ENCODE measurements at places on chromosomes 2 and 18.

GRCh38 chr2:176821350-176821749, 391.2 kb upstream of the HNRNPA3 start:
- no peak overlapping the region for H3K4me3 ChIP-seq
- no peaks in the 10 kb centered on the region for H3K36me3 ChIP-seq
- no peaks in the 10 kb centered on the region for H3K27me3 ChIP-seq
- no peak overlapping the region for H3K27ac ChIP-seq
- peaks cover 29% of the 10 kb centered on the region for H3K4me1 ChIP-seq

GRCh38 chr2:12577091-12577490, 139.6 kb upstream of the TRIB2 start:
- peaks cover 15% of the 10 kb centered on the region for H3K4me1 ChIP-seq
- no peak overlapping the region for H3K27ac ChIP-seq
- H3K27me3 ChIP-seq, result no peaks in the 10 kb centered on the region
- DNase-seq, result no peak
- no peaks in the 10 kb centered on the region for H3K36me3 ChIP-seq
- no peak overlapping the region for H3K4me3 ChIP-seq

DNA sequence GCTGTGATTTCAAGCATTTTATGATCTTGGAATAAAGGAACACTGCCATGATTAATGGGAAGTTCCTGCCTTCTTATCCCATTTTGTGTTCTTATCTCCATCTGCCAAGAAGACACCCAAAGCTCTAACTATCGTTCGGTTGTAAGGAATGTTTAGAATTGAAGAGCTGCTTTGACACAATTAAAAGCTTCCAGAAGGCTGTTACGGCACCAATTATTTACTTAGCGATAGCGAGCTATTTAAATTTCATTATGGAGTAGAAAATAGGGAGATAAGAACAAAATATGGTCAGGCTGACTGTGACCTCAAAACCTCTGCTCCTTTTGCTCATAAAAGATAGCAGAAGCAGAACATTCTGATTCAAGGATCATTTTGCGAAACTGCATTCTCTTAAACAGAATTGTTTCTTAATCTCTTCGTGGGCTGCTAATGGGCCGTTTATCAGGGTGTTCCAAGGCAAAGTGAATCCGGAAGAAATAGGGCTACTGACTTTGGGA, 101.6 kb downstream of the SLC4A3 start:
- no peak overlapping the region for H3K4me3 ChIP-seq
- no peak for DNase-seq
- H3K27me3 ChIP-seq, result no peaks in the 10 kb centered on the region

GRCh38 chr2:238128534-238129001, 9.9 kb upstream of the KLHL30 start:
- H3K4me3 ChIP-seq, result no peak overlapping the region
- no peaks in the 10 kb centered on the region for H3K36me3 ChIP-seq

GRCh38 chr2:170455617-170456426, 259.3 kb upstream of the SP5 start:
- peaks cover 5% of the 10 kb centered on the region for H3K27me3 ChIP-seq
- H3K27ac ChIP-seq, result no peak overlapping the region
- H3K4me3 ChIP-seq, result no peak overlapping the region
- no peak for DNase-seq

- DNase-seq, result no peak
- H3K4me3 ChIP-seq, result peak overlapping the region; percentile 73
- H3K27me3 ChIP-seq, result peaks cover 15% of the 10 kb centered on the region
- no peak overlapping the region for H3K27ac ChIP-seq
- peaks cover 44% of the 10 kb centered on the region for H3K36me3 ChIP-seq
- peaks cover 70% of the 10 kb centered on the region for H3K4me1 ChIP-seq
Measured at GRCh38 chr2:219569041-219569440, 2.3 kb downstream of the OBSL1 start.

GRCh38 chr2:15023221-15023620, 390.7 kb downstream of the LRATD1 start:
- H3K36me3 ChIP-seq, result no peaks in the 10 kb centered on the region
- no peaks in the 10 kb centered on the region for H3K27me3 ChIP-seq
- H3K27ac ChIP-seq, result no peak overlapping the region
- H3K4me1 ChIP-seq, result peaks cover 4% of the 10 kb centered on the region

DNA sequence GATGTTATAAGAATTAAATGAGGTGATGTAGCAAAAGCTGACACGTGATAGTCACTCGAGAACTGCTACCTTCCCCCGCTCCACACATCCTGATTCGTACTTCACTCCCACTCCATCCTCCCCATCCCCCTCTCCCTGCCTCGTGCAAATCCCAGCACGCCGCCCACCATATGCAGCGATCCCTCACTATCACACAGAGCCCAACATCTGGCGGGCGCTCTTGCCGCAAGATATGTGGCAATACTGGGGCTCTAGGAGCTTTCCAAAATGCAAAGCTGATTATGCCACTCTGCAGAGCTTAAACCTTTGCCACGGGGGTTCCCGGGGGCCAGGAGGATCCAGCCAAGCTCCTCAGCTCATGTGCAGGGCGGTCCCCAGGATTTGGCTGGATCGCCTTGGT, 37.4 kb downstream of the DNMT3A start:
- H3K36me3 ChIP-seq, result peaks cover 5% of the 10 kb centered on the region
- H3K27me3 ChIP-seq, result no peaks in the 10 kb centered on the region
- H3K27ac ChIP-seq, result peak overlapping the region; percentile 42
- no peak for DNase-seq

DNA sequence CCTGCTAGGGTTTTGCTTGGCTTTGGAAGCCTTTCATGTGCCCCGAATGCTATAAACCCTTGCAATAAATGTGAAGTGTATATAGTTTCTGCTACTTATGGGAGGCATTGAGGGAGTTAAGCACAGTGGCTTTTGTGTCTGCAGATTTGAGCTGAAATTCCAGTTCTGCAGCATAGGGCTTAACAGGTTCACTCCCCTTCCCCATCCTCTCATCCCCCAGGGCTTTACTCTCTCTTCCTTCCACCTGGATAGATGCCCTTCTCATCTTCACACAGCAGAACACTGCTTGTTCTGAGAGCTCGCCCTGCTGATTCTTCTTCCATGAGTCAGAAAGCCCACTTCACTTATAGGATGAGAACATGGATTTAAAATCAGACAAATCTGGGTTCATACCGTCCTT, 37.2 kb downstream of the SOX11 start:
- DNase-seq, result no peak
- H3K36me3 ChIP-seq, result peaks cover 32% of the 10 kb centered on the region
- no peak overlapping the region for H3K4me3 ChIP-seq
- no peaks in the 10 kb centered on the region for H3K27me3 ChIP-seq
- H3K27ac ChIP-seq, result no peak overlapping the region

GRCh38 chr2:109719871-109720270, 74.2 kb upstream of the RGPD5 start:
- peaks cover 7% of the 10 kb centered on the region for H3K36me3 ChIP-seq
- no peak overlapping the region for H3K27ac ChIP-seq
- no peaks in the 10 kb centered on the region for H3K27me3 ChIP-seq
- peaks cover 5% of the 10 kb centered on the region for H3K4me1 ChIP-seq
- no peak for DNase-seq
- no peak overlapping the region for H3K4me3 ChIP-seq

GRCh38 chr2:228767196-228767595, 503.9 kb downstream of the PID1 start:
- no peaks in the 10 kb centered on the region for H3K27me3 ChIP-seq
- H3K4me1 ChIP-seq, result no peaks in the 10 kb centered on the region
- H3K27ac ChIP-seq, result no peak overlapping the region
- H3K4me3 ChIP-seq, result no peak overlapping the region

- H3K4me3 ChIP-seq, result no peak overlapping the region
- no peak overlapping the region for H3K27ac ChIP-seq
- DNase-seq, result no peak
- no peaks in the 10 kb centered on the region for H3K4me1 ChIP-seq
- H3K36me3 ChIP-seq, result no peaks in the 10 kb centered on the region
- H3K27me3 ChIP-seq, result no peaks in the 10 kb centered on the region
Measured at GRCh38 chr2:201542291-201542690, 90.8 kb downstream of the STRADB start.

- peaks cover 13% of the 10 kb centered on the region for H3K4me1 ChIP-seq
- no peak overlapping the region for H3K4me3 ChIP-seq
- H3K27me3 ChIP-seq, result no peaks in the 10 kb centered on the region
- no peak overlapping the region for H3K27ac ChIP-seq
- no peak for DNase-seq
- H3K36me3 ChIP-seq, result peaks cover 7% of the 10 kb centered on the region
Measured at GRCh38 chr2:154507186-154507585, 191.3 kb upstream of the KCNJ3 start.

DNA sequence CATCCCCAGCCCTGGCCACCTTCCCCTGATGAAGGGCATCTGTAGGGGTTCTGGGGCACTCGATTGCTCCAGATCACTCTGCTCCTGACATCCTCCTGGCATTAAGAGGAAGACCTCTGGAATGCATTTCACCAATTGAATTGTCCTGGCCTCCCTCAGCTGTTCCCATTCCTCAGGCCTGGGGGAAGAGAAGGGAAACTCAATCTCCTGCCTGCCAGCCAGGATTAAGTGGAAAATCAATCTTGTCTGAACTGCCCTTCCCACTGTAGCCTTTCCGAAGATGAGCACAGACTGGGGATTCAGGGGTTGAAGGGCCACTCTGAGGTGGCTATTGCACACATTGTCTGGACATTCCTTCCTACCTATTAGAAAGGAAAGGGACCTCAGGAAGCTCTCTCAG, 99.8 kb downstream of the ALK start:
- H3K36me3 ChIP-seq, result peaks cover 30% of the 10 kb centered on the region
- no peak overlapping the region for H3K4me3 ChIP-seq
- peaks cover 14% of the 10 kb centered on the region for H3K4me1 ChIP-seq
- H3K27ac ChIP-seq, result no peak overlapping the region
- DNase-seq, result no peak

GRCh38 chr18:4807604-4808293, 352.6 kb upstream of the DLGAP1 start:
- H3K4me3 ChIP-seq, result no peak overlapping the region
- H3K27ac ChIP-seq, result no peak overlapping the region
- peaks cover 7% of the 10 kb centered on the region for H3K36me3 ChIP-seq
- H3K4me1 ChIP-seq, result 0 out of 2 replicates have a peak, but pooled peaks cover 3% of the 10 kb centered on the region
- no peak for DNase-seq

Data from WTC11 (cell line).